ENCODE measurements at places on chromosomes 13 and 19. TPM values are rescaled to one million over a fixed set of nuclear protein-coding genes. Genes with fewer than 3 reads are reported as not detected.

GRCh38 chr13:96646515-96647211 is 347.6 kb downstream of the OXGR1 start:
- no peaks in the 10 kb centered on the region for H3K27me3 ChIP-seq
- H3K4me1 ChIP-seq, result no peaks in the 10 kb centered on the region
- no peak overlapping the region for H3K27ac ChIP-seq

FUT3 gene
- not detected for total RNA-seq

PLVAP gene
- 22.3 TPM for total RNA-seq

DNA sequence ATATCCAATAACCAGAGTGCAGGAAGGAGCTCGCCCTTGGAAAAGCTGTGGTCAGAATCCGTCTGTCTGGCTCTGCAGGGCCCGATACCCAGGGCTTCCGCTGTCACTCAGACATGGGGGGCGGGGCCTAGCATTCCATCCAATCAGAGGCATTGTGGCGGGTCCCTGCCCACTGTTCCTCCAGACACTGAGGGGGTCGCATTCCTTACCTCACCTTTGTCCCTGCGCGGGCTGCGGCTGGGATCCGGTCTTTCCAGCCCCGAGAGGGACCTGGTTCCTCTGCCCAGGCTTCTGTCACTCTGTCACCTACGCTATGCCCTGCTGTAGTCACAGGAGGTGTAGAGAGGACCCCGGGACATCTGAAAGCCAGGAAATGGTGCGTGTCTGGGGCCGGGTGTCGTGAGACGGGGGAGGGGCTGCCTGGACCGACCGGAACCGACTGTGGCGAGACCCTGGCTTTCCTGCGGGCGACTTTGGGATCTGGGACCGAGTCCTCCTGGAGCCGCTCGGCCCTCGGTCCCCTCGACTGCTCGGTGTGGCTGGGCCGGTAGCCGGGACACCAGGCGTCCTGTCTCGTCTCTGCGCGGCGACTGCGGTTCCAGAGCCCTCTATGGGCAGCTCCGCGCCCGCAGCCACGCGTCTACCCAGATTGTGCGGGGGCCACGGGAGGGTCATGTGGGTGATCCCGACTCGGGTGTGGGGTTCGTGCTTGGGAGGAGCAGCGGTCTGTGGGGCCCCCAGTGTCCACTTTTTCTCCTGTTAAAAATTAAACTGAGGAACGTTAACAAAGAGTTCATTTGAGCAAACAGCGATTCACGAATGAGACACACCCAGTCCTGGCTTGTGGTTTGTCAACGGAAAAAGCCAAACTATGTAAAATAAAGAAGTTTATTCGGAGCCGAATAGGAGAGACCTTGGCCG is at the start of gene ZNF69:
Gene ZNF69, plus strand, starts transcription at position 172 of the 921 bp plus-strand sequence. Its CDS starts 142 bp downstream, at position 314.
- H3K4me3 ChIP-seq, result peak within 1 kb of the TSS; percentile 63
- H3K27ac ChIP-seq, result peak within 1 kb of the TSS; percentile 89
- peak; percentile 83 for DNase-seq
- no peaks in the 10 kb centered on the region for H3K36me3 ChIP-seq

DNA sequence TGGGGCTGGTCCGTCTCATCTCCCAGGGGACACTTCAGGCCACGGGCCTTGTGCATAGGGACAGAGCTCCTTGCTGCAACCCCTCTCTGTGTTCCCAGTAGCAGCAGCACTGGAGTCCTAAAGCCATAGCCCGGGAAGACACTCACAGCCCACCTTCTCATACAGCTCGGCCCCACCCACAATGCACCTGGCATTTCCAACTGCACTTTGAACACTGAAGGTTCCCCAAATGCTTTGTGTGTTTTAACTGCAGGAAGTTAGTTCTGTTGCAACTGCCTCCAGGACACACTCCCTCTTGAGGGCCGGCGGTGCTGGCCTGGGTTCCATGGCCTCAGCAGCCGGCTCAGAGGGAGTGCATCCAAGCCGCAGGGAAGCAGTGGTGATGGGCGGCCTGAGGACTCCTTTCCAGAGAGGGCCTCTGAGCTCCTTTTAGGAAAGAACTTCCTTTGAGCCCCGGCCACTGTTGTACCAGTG is 22.7 kb upstream of the TMEM255B start:
- no peak overlapping the region for H3K27ac ChIP-seq
- peaks cover 8% of the 10 kb centered on the region for H3K36me3 ChIP-seq
- H3K27me3 ChIP-seq, result no peaks in the 10 kb centered on the region
- DNase-seq, result no peak
- H3K4me3 ChIP-seq, result no peak overlapping the region

SOX1 gene
- 0.99 TPM for total RNA-seq

DNA sequence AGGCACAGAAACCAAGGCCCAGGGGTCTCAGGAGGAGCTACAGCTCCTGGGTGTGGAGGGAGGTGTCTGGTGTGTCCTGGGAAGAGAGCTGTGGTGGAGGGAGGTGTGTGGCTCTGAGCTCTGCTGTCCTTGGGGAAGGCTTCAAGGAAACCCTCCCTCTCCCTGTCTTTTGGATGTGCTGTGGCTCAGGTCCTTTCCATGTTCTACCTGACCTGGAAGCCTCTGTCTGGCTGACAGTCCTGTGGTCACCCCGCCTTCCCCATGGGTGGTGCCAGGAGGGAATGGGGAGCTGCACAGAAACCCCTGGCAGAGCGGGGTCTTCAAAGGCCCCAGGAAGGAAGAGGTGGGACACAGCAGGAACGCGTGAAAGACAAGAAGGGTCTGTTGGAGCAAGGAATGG is 617 bp upstream of the CEACAM7 start:
- no peak for DNase-seq
- no peak overlapping the region for H3K27ac ChIP-seq
- H3K27me3 ChIP-seq, result peaks cover 9% of the 10 kb centered on the region
- no peaks in the 10 kb centered on the region for H3K36me3 ChIP-seq

- no peak for DNase-seq
- no peaks in the 10 kb centered on the region for H3K27me3 ChIP-seq
- no peaks in the 10 kb centered on the region for H3K4me1 ChIP-seq
- H3K27ac ChIP-seq, result no peak overlapping the region
- no peak overlapping the region for H3K4me3 ChIP-seq
These were observed 12.3 kb downstream of the TMED1 start for GRCh38 chr19:10823690-10824089.

- no peak overlapping the region for H3K27ac ChIP-seq
- H3K27me3 ChIP-seq, result no peaks in the 10 kb centered on the region
- no peak overlapping the region for H3K4me3 ChIP-seq
- peaks cover 16% of the 10 kb centered on the region for H3K4me1 ChIP-seq
- peaks cover 67% of the 10 kb centered on the region for H3K36me3 ChIP-seq
These were observed 6.7 kb downstream of the RNU6-9 start for GRCh38 chr19:900043-900301.

RNF17 gene
- 0.10 TPM for total RNA-seq

DNA sequence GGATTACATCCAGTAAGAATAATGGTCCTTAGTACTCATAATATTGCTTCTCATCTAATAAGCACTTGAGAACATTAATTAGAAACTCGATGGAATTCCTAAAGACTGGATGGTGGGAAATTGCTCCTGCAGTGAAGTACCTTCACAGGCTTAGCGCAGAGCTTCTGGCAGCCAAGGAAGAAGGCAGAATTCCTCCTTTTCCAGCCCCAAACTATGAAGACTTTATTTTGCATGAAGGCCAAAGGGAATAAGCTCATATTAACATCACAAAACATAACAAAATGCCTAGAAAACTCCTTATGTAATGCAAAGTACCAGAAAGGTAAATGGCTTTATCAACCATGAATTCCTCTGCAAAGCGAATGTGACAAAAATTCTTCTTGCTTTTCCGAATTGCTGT is 336.1 kb downstream of the DNAJC15 start:
- H3K36me3 ChIP-seq, result peaks cover 6% of the 10 kb centered on the region
- H3K4me1 ChIP-seq, result peaks cover 11% of the 10 kb centered on the region
- H3K4me3 ChIP-seq, result no peak overlapping the region
- DNase-seq, result no peak

CEACAM4 gene
- total RNA-seq, result 1.1 TPM

- peaks cover 20% of the 10 kb centered on the region for H3K4me1 ChIP-seq
- DNase-seq, result no peak
- no peaks in the 10 kb centered on the region for H3K36me3 ChIP-seq
- H3K27me3 ChIP-seq, result no peaks in the 10 kb centered on the region
These were observed 16.4 kb upstream of the TMEM255B start for GRCh38 chr13:113742445-113743120.

DENND1C gene
- total RNA-seq, result 0.59 TPM

DNA sequence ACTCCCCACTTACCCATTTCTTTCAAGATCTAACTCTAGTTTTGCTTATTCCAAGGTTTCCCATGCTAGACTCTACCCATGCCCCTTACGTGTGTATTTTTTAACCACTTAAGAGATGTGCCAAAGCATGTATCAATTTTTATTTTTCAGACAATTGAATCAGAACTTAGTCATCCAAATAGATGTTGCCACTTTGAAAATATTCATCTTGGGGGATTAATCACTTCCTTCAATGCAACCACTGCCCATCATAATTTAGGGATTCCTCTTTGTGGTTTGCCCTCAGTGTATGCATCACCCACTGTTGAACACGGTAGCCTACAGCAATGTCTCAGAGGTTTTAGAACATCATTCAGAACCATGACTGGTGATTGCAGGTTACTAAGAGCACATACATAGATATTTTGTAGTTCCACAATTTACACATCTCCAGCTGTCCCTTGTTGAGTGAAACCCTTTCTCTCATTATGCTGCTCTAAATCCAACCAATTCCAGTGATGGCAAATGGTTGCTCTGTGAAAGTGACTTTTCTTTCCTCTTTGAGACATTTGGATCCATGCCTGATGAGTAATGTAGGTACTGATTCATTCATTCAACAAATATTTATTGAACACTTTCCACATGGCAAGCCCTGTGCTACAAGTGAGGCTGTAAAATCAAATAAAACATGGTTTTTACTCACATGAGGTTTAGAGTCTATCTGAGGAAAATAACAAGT is 60.6 kb upstream of the SERP2 start:
- peaks cover 14% of the 10 kb centered on the region for H3K4me1 ChIP-seq
- DNase-seq, result no peak
- H3K4me3 ChIP-seq, result no peak overlapping the region
- H3K27me3 ChIP-seq, result no peaks in the 10 kb centered on the region
- H3K27ac ChIP-seq, result no peak overlapping the region
- no peaks in the 10 kb centered on the region for H3K36me3 ChIP-seq

DNA sequence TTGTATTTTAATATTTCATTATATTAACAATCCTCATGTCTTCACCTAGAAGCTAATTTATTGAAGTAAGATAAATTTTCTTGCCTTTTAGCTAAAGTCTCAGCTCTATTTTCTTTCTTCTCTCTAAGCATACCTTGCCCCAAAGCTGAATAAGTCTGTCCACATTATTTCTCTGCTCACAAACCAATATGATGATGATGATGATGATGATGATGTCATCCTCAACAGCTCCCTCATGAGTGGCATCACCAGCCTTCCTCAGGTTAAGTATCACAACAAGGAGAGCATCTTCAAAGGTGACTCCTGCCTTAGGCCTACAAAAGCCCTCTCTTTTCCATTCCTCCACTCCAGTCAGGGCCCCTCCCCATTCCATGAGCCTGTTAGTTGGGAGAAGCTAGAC is 31.9 kb upstream of the ATP12A start:
- no peaks in the 10 kb centered on the region for H3K27me3 ChIP-seq
- DNase-seq, result no peak
- no peak overlapping the region for H3K4me3 ChIP-seq

GRCh38 chr13:36051082-36051481 is 80.1 kb downstream of the DCLK1 start:
- H3K4me1 ChIP-seq, result no peaks in the 10 kb centered on the region
- no peak overlapping the region for H3K4me3 ChIP-seq
- H3K36me3 ChIP-seq, result no peaks in the 10 kb centered on the region
- no peaks in the 10 kb centered on the region for H3K27me3 ChIP-seq

HNRNPUL1 gene
- 99.3 TPM for total RNA-seq

HRC gene
- 1.5 TPM for total RNA-seq

DNA sequence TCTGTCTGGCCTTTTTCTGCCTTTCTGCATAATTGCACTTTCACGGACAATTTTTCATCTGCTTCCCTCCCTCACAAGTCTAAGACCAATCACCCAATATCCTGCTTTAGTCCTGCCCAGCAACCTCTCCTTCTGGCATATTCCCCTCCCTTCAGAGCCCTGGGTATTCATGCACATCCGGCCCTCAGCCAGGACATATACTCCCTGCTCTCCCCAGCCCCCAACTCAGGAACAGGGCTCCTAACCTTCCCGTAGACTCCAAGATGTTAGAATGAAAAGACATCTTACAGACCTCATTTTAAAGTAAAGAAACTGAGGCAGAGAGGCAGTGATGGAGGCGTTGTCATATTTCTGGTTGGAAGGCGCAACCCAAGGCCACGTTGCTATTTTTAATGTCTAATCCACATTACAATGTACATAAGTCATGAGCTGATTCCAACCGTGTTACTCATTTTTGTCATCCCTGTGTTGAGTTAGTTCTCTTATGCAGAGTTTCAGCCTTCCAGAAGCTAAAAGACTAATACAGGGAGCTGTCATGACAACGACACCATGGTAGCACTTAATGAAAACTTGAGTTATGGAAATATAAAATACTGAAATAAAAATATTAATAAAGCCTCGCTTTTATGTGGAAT is 209.2 kb downstream of the TSHZ3 start:
- H3K4me1 ChIP-seq, result peaks cover 2% of the 10 kb centered on the region
- no peak overlapping the region for H3K27ac ChIP-seq
- H3K27me3 ChIP-seq, result no peaks in the 10 kb centered on the region
- H3K36me3 ChIP-seq, result no peaks in the 10 kb centered on the region
- no peak for DNase-seq
- no peak overlapping the region for H3K4me3 ChIP-seq

EVI5L gene
- 36.1 TPM for total RNA-seq

DNA sequence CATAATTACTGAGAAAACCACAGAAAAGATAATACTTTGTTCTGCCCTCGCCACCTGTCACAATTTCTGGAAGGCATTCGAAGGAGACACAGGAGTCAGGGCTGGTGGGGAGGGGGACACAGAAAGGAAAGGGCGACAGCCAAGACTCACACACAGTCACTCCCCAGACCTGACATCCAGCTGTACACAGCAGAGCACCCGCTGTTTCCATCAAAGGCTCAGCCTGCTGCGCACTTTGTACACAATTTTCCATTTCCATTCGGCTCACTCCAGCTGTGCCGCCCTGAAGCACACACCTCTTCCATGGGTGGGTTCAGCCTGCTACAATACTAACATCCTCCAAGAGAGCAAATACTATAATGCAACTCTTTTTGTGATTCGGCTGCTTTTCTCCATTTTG is 38.0 kb downstream of the STK24 start:
- no peak overlapping the region for H3K27ac ChIP-seq
- DNase-seq, result no peak
- H3K4me1 ChIP-seq, result peaks cover 54% of the 10 kb centered on the region
- no peaks in the 10 kb centered on the region for H3K27me3 ChIP-seq
- H3K4me3 ChIP-seq, result no peak overlapping the region

APOC4 gene
- not detected for total RNA-seq

DNA sequence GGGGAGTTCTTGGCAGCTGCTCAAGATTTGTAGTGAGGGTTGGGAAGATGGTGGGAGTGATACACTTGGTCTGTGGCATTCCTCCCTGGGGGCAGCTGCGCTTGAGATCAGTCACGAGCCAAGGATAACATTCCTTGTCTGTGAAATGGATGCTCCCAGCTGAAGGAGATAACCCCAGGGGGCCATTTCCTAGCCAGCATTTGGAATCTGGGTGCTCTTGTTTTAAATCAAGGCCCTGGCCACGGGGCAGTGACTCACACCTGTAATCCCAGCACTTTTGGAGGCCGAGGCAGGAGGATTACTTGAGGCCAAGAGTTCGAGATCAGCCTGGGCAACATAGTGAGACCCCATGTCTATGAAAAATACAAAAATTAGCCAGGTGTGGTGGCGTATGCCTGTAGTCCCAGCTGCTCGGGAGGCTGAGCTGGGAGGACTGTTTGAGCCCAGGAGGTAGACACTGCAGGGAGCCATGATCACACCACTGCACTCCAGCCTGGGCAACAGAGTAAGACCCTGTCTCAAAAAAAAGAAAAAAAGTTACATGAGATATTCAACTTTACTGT is 4.6 kb downstream of the PKN1 start:
- H3K27ac ChIP-seq, result no peak overlapping the region
- H3K4me1 ChIP-seq, result peaks cover 34% of the 10 kb centered on the region
- H3K27me3 ChIP-seq, result no peaks in the 10 kb centered on the region
- peaks cover 46% of the 10 kb centered on the region for H3K36me3 ChIP-seq
- no peak for DNase-seq

NPHS1 gene
- total RNA-seq, result 0.44 TPM
